Right cardiac atrium (tissue), 5 donors: ENCODE measurements at places on chromosomes 6 and 20. TPM values are rescaled to one million over a fixed set of nuclear protein-coding genes. Genes with fewer than 3 reads are reported as not detected.

The TENT5A gene
- 36.5 TPM for total RNA-seq

DNA sequence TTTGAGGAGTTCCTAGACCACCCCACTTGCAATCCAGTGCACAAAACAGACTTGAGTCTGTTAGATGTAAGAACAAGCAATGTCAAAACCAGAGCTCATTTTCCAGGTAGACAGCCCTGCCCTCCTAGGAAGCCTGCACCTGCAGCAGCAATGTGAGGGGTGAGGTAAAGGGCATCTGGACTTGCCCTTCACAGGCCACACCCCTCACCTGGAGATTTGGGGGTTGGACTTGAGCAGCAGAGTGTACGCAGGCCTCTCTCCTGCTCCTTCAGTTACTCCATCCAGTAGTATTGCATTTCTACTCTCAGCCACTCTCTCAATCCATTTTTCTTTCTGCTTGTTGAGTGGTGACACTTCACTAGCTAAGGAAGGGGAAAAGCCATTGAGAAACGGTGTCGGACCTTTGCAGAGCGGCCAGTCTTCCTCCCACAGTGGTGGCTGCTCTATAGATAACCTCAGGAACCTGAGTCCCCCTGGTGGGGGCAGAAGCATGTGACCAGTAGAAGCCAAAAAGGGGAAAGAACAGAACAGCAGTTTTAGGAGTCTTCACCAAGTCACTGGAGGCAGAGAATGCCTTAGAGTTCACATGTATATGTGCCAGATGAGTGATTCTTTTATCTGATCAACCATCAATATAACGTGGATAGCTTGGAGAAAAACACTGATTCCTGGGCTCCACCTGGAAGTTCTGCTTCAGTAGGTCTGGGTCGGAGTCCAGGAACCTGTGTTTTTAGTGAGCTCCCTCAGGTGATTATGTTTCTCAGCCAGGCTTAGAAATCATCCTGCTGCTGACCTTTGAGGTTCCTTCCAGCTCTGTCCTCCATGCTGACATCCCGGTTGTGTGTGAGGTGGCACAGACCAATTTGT, 28.0 kb downstream of the ARFGEF2 start:
- no peak for DNase-seq

GRCh38 chr6:16464045-16464444, 225.7 kb downstream of the GMPR start:
- DNase-seq, result no peak

DNA sequence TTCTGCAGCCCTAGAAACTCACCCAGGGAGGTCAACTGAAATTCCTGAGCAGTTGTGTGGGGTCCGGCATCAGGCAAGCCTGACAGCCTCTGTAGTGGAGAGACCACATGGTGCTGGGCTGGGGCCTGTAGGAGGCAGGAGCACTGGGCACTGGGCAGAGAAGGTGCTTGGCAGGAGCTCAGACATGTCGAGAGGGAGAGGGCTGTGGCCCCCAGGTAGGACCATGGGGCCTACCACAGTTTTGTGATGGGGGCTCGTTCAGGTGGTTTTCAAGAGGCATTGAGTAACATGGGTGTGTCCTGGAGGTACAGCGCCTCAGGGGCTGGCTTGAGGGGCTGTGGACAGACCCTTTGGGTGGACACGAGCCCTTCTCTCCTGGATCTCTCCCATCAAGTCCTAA, 15.9 kb downstream of the SLC22A23 start:
- DNase-seq, result no peak

DNA sequence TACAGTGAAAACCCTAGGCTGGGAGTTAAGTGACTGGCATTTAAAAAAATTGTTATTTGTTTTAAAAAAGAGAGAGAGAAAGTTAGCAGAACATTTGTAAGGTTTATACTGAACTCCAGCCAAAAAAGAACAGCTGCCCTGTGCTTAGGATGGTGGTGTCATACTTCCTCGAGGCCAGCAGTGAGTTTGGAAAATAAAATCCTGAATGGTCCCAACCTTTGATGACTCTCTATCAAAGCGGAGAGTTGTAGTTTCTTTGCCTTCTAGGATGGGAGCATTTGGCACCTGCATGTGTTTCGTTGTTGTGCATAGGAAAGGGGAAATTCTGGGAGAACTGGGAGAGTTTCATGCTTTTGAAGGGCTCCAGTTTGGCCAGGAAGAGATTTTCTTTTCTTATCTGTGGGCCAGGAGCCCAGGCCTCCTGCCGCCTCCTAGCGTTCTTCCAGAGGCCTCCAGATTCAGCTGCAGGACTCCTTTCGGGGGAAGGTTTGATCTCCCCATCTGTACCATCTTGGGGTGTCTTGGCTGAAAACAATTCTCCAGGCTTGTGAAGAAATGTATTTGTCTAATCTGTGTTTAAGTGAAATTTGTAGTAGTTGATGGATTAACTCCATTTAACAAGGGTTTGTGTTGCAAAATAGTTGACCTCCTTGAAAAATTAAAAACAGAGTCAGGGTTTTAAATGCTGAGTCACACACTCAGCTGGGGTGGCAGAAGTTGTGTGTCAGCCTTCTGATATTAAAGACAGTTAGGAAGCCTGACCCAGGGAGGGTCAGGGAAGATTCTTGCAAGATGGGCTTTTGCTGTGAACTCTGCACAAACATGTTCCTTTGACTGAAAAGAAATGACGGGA, 63.4 kb downstream of the TXNDC5 start:
- DNase-seq, result no peak

DNA sequence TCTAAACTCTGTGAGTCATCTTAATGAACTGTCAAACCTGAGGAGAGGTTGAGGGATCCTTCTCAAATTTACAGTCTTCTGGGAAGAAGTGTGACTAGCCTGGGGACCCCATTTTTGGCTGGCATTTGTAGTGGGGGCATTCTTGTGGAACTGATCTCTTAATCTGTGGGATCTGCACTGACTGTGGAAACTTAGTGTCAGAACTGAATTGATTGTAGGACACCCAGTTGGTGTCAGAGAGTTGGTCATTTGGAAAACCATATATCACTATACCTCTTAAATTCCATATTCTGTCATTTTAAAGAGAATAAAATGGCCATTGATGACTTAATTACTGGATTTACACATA, 48.3 kb downstream of the LAMA4 start:
- DNase-seq, result no peak

GRCh38 chr20:19725373-19725772, 32.7 kb upstream of the RIN2 start:
- no peak for DNase-seq

DNA sequence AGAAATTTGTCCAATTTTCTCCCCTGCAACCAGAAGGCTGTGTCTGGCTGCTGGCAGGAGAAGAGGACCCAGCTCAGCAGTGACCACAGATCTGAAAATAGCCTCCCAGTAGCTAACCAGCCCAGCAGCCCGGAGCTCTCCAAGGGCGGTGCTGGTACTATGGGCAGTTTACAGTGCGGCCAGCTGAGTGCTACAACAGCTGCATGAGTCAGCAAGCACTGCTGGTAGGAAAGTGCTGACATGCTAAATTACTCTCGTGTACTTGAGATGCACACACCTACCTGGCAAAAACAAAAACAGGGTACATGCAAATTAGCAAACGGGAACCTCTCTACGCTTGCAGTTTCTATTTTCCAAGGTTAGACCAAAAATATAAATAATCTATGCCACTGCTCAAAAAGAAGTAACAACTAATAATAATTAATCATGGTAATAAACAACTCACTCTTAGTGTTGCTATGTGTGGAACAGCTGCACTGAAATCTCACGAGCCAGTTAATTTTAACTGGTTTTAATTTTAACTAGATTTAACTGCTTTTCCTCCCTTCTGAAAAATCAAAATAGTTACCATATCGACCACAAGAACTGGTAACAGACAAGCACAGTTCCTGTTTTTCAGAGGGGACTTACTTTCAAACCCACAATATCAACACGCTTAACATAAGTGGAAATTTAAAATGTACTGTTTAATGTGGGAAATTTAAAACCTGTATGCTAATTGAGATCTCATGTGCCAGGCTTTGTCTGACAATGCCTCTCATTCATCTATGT, 10.8 kb downstream of the BACH2 start:
- DNase-seq, result peak; percentile 82

DNA sequence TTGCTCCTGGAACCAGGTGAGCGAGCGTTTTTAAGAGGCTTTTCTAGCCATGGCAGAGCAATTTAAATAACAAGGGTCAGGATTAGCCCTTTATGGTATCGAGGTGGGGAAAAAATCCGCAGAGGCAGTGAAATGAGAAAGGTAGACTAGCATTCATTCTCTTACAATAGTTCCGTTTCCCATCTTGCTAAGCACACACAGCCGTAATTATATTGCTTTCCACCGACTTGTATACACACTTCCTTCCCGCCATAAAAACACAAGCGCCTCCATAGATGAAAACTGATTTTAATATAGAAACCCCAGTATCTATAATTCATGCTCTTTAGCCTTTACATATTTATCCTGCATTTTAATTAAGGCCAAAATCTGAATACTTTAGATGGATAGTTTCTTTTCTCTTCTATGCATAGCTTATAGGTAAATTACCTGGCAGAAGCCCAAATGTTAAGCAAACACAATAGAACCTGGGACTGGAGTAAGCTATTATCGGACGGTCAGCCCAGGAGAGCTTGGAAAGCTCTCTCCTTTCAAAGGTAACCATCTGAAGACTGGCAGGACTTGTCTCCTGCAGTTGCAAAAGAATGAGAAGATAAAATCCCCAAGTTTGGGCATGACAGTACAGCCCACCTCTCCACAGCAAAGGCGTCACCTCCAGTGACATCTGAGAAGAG, 90.9 kb upstream of the MC3R start:
- no peak for DNase-seq

- no peak for DNase-seq
Observed at GRCh38 chr6:3471286-3471685, 14.4 kb upstream of the SLC22A23 start.

- DNase-seq, result no peak
Observed at GRCh38 chr6:107116328-107116892, 1.1 kb upstream of the BEND3 start.

DNA sequence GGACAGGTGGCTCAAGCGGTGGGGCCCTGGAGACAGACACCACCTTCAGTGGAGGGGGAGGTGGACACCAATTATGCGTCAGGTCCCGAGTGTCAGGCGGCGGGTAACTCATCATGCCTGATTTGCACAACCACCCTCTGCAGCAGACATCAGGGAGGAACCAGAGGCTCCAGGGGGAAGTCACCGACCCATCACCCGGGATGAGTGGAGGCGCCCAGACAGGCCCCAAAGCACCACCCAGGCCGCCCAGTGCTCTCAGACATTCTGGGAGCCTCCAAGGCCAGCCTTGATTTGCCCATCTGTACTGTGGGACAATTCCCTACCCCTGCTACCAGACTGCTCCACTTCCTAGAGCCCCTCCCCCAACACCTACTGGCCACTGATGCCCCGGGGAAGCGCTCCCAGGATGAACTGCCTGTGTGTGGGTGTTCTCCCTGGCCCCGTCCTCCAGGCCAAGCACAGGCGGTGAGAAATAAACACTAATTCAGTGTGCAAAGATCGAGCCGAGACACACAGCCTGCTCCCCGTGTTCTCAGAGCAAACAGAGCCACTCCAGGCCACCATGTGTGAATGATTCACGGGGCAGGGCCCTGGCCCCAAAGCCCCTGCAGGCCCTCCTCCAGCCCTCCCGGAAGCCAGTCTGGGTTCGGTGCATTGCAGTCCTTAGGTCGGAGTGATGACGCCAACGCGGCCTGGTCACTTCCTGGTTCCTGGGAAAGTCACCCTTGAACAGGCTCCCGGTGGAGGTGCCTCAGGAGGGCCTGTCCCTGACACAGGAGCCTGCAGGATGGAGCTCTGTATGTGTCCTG, 107.2 kb downstream of the ASXL1 start:
- peak; percentile 87 for DNase-seq
